Mesenchymal stem cell (in vitro differentiated cells and primary cell): ENCODE measurements at places on chromosomes 2 and 18.

DNA sequence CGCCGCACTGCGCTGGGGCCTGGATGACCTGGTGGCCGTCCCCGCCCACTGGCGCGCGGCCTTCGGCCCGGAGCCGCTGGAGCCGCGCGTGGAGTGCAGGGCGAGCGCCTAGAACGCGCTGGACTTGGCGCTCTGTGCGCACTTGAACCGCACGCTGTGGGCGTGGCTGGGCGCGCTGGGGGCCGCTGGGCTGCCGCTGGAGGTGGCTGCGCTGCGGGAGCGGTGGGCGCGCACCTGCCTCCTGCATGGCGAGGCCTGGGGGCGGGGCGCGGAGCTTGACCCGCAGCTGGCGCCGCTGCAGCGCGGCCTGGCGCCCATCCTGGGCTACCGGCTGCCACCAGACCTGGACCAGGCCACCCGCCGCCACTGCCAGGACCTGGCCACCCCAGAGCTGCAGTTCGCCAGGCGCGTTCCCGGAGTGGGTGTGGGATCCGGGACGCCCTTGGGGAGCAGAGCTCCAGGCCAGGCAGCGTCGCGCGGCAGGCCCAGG lies 9.9 kb downstream of the AQP12B start:
- no peak overlapping the region for H3K27ac ChIP-seq
- H3K27me3 ChIP-seq = peaks cover 64% of the 10 kb centered on the region
- no peak for DNase-seq
- no peaks in the 10 kb centered on the region for H3K36me3 ChIP-seq
- no peak overlapping the region for H3K4me3 ChIP-seq

DNA sequence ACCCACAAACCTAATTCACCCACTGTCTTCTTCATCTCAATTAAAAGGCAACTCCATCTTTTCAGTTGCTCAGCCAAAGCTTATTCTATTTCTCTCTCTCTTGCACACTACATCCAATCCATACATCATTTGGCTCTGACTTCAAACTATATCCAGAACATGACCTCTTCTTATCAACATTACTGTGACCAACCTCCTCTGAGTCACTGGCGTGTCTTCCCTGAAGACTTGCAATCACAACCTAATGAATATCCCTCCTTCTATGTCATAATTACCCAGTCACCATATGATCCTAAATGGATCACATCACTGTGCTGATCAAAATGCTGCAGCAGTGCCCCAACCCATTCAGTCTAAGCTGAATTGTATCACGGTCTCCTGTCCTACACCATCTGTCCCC lies 22.6 kb upstream of the SULT1C3 start:
- no peak for DNase-seq
- H3K4me3 ChIP-seq = no peak overlapping the region
- peaks cover 17% of the 10 kb centered on the region for H3K4me1 ChIP-seq
- H3K27me3 ChIP-seq = no peaks in the 10 kb centered on the region
- no peaks in the 10 kb centered on the region for H3K36me3 ChIP-seq

DNA sequence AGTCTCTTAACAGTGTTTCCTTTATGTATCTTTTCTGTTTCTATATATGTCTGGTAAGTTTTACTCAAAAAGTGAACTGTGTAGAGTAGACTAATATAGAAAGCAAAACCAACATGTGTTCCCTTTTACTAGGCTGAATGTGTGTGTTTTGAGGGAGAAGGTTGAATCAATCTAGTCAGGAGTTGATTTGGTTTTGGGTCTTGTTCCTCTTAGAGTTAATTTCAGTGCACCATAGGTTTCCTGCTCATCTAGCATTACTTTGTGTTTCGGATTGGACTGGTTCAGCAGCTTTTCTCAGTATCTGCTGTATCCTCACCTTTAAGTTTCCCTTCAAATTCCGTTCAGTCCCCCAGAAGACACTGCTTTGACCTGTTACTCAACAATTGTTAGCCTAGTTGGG lies 52.0 kb upstream of the TRIM43 start:
- H3K27ac ChIP-seq = no peak overlapping the region
- H3K36me3 ChIP-seq = no peaks in the 10 kb centered on the region
- no peaks in the 10 kb centered on the region for H3K4me1 ChIP-seq
- H3K27me3 ChIP-seq = peaks cover 3% of the 10 kb centered on the region

GRCh38 chr2:226707499-226707898 lies 92.1 kb downstream of the IRS1 start:
- no peak for DNase-seq
- no peak overlapping the region for H3K27ac ChIP-seq
- no peaks in the 10 kb centered on the region for H3K27me3 ChIP-seq
- H3K4me1 ChIP-seq = peaks cover 2% of the 10 kb centered on the region
- no peaks in the 10 kb centered on the region for H3K36me3 ChIP-seq

DNA sequence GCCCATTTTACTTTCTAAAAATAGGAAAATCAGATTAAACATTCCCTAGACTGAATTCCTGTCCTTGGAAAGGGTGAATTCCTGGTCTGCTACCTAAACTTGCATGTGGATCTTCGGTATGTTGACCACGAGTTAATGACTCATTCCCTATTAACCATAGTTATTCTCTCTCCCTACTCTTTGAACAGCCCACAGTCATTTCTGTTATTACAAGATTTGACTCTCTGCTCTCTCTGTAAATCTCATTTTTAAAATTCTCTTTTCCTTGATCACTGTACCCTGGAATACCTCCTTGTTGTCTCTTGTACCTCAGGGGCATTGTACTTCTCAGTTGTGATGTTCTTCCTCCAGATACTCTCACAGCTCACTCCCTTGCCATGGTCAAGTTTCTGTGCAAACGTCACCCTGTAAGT lies 92.0 kb upstream of the GULP1 start:
- DNase-seq = peak; percentile 79
- H3K27me3 ChIP-seq = no peaks in the 10 kb centered on the region
- H3K36me3 ChIP-seq = no peaks in the 10 kb centered on the region
- peaks cover 1% of the 10 kb centered on the region for H3K4me1 ChIP-seq
- peak overlapping the region; percentile 98 for H3K27ac ChIP-seq

- H3K27ac ChIP-seq = peak overlapping the region; percentile 89
- H3K4me3 ChIP-seq = peak overlapping the region; percentile 88
- H3K27me3 ChIP-seq = no peaks in the 10 kb centered on the region
- H3K36me3 ChIP-seq = no peaks in the 10 kb centered on the region
- peak; percentile 42 for DNase-seq
- peaks cover 22% of the 10 kb centered on the region for H3K4me1 ChIP-seq
These were observed 545 bp downstream of the GLI2 start for GRCh38 chr2:120736202-120736623.

DNA sequence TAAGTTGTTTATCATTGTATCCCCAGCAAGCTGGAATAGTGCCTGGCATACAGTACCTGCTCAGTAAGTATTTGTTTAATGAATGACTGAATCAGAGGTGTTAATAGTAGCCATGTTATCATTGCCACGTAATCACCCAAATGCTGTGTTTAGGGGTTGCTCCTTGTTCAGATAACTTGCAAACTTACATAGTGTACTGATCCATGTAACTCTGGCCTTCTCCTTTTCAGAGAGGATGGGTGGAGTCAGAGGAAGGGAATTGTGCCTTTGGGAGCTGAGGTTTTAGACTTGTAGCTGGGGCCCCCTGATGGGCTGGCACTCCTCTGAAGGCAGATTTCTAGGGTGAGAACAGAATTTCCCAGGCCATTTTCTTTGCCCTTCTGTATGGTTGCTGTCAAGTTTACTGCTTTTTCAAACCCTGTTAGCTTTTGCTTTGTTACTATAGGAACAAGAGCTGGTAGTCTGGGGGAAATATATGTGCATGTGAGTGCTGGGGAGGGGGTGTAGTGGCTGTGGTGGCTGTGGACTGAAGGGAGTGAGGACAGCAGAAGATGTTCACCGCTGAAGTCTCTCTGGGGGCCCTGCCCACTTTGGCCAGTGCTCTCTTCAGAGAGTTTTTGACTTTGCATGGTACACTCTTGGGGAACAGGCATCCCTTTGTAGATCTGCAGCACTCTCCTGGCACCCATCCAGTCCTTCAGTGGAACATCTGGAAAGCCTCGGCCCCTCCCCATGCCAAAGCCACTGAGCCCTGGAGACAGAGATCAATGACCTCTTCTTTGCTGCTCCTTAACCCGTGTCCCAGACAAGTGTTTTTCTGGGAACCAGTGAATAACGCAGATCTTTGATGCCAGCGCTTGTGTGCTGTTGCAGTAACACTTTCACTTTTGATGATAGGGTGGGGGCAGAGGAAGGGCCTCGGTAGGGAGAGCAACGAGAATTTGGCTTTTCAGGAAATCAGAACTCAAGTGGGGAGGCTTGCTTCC lies 209.0 kb downstream of the PRKCE start:
- peak; percentile 76 for DNase-seq
- H3K27me3 ChIP-seq = no peaks in the 10 kb centered on the region
- no peak overlapping the region for H3K27ac ChIP-seq

- DNase-seq = no peak
- no peak overlapping the region for H3K4me3 ChIP-seq
- H3K27me3 ChIP-seq = peaks cover 97% of the 10 kb centered on the region
- H3K4me1 ChIP-seq = peaks cover 32% of the 10 kb centered on the region
These were observed 3.1 kb downstream of the DLX1 start for GRCh38 chr2:172088245-172089004.

DNA sequence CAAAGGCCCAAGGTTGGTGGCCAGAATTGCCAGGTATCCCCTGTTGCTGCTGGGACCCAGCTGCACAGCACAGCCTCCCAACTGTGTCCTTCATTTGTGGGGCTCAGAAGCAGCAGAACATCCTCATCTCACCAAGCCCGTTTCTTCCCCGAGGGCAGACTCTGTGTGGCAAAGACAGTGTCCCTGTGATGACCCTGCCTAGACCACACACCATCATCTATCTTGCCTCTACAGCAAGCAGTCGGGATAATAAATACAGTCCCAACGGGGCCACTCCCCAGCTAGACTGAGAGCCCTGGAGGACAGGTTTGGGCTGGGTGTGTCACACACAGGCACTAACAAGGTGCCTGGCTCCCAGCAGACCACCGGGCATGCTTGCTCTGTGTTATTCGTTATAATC lies 93.4 kb downstream of the PTGR3 start:
- no peak overlapping the region for H3K4me3 ChIP-seq
- peaks cover 4% of the 10 kb centered on the region for H3K27me3 ChIP-seq
- H3K27ac ChIP-seq = no peak overlapping the region
- H3K36me3 ChIP-seq = no peaks in the 10 kb centered on the region
- no peak for DNase-seq
- peaks cover 2% of the 10 kb centered on the region for H3K4me1 ChIP-seq

- H3K36me3 ChIP-seq = no peaks in the 10 kb centered on the region
- H3K27ac ChIP-seq = peak overlapping the region; percentile 76
- no peak overlapping the region for H3K4me3 ChIP-seq
- no peaks in the 10 kb centered on the region for H3K27me3 ChIP-seq
- peaks cover 7% of the 10 kb centered on the region for H3K4me1 ChIP-seq
These were observed 75.9 kb downstream of the RAD51AP2 start for GRCh38 chr2:17442334-17442733.

- no peak for DNase-seq
- H3K27me3 ChIP-seq = no peaks in the 10 kb centered on the region
- no peaks in the 10 kb centered on the region for H3K36me3 ChIP-seq
- H3K4me1 ChIP-seq = peaks cover 5% of the 10 kb centered on the region
These were observed 75.0 kb upstream of the ID2 start for GRCh38 chr2:8606649-8607550.

- H3K36me3 ChIP-seq = peaks cover 4% of the 10 kb centered on the region
- no peak overlapping the region for H3K27ac ChIP-seq
- DNase-seq = no peak
- no peak overlapping the region for H3K4me3 ChIP-seq
- H3K27me3 ChIP-seq = no peaks in the 10 kb centered on the region
These were observed 8.9 kb downstream of the INPP4A start for GRCh38 chr2:98453531-98453930.

- H3K4me1 ChIP-seq = no peaks in the 10 kb centered on the region
- no peaks in the 10 kb centered on the region for H3K27me3 ChIP-seq
- H3K4me3 ChIP-seq = no peak overlapping the region
These were observed 27.2 kb downstream of the KDM3A start for GRCh38 chr2:86468162-86469033.

- H3K36me3 ChIP-seq = no peaks in the 10 kb centered on the region
- no peak overlapping the region for H3K4me3 ChIP-seq
- H3K27ac ChIP-seq = no peak overlapping the region
- no peaks in the 10 kb centered on the region for H3K4me1 ChIP-seq
These were observed 190.3 kb downstream of the LPIN1 start for GRCh38 chr2:11936761-11937160.

GRCh38 chr2:102664471-102664909 lies 45.1 kb downstream of the SLC9A2 start:
- H3K4me3 ChIP-seq = no peak overlapping the region
- H3K27me3 ChIP-seq = peaks cover 8% of the 10 kb centered on the region
- DNase-seq = no peak
- H3K4me1 ChIP-seq = no peaks in the 10 kb centered on the region
- no peaks in the 10 kb centered on the region for H3K36me3 ChIP-seq
- H3K27ac ChIP-seq = no peak overlapping the region

DNA sequence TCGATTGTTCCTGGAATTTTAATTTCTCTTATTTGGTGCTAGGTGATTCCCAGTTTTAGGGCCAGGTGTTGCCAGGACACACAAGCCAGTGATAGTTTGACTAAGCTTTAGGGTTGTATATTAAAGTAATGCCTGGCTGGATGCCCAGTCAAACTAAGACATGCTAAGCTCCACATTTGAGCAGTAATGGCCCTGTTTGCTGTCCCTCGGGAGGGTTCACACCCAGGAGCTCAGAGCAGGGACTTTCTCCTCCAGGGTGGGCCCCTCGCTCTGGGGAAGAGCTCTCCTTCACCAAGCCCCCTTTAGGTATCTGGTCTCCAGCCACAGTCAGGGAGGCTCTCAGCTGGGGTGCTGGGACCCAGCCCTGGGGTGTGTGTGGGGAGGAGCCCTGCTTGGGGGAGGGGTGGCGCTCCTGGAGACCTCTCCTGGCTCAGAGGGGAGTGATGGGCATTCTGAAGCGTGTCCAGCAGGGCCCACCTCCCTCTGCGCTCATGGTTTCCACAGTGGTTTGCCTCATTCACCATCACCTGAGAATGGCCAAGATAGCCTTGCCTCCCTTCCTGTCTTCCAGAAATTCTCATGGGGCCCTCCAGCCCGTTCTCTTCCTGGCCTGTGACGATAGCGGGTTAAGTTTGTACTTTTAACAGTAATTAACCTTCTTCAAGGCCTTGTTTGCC lies 31.7 kb downstream of the INPP4A start:
- no peaks in the 10 kb centered on the region for H3K36me3 ChIP-seq
- DNase-seq = no peak
- H3K4me1 ChIP-seq = peaks cover 16% of the 10 kb centered on the region
- H3K27me3 ChIP-seq = no peaks in the 10 kb centered on the region

- H3K27ac ChIP-seq = no peak overlapping the region
- no peak for DNase-seq
- H3K27me3 ChIP-seq = no peaks in the 10 kb centered on the region
- peaks cover 2% of the 10 kb centered on the region for H3K4me1 ChIP-seq
These were observed 58.5 kb upstream of the SLC16A14 start for GRCh38 chr2:230127195-230127594.

GRCh38 chr2:6963727-6964126 lies 46.5 kb downstream of the RNF144A start:
- H3K4me1 ChIP-seq = no peaks in the 10 kb centered on the region
- no peaks in the 10 kb centered on the region for H3K36me3 ChIP-seq
- DNase-seq = no peak
- H3K27ac ChIP-seq = no peak overlapping the region
- no peak overlapping the region for H3K4me3 ChIP-seq
